ENCODE measurements at places on chromosomes 13 and 19.

DNA sequence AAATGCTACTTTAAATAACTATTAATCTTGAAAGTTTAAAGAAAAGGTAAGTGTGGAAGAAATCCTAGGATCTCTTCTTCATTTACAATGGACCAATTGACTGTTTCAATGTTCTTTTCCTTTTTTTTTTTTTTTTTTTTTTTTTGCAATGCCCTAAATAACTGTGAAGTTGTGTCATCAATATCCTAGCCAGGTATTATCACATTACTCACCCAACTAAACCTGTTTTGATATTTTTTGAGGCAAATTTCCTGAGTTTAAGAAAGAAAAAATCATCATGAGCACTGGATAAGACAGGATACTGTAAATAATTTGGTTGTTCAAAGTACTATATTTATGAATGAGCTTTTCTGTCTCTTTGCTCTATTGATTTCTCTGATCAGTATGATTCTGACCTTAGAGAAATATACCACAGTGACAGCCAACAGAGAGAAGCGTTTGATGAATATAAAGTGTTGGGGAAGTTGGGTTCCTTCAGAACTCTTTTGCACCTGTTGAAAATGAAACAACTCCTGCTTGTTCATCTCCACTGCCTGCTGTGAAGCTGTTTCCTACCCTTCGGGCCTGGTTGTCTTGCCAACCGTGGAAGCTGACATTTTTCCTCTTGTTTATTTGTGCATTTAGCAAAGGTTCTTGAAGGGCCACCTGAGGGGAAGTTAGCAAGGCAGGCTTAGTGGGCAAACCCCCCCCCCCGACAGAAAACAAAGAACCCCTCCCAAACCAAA is 1220.5 kb upstream of the SLC10A2 start:
- DNase-seq = no peak

DNA sequence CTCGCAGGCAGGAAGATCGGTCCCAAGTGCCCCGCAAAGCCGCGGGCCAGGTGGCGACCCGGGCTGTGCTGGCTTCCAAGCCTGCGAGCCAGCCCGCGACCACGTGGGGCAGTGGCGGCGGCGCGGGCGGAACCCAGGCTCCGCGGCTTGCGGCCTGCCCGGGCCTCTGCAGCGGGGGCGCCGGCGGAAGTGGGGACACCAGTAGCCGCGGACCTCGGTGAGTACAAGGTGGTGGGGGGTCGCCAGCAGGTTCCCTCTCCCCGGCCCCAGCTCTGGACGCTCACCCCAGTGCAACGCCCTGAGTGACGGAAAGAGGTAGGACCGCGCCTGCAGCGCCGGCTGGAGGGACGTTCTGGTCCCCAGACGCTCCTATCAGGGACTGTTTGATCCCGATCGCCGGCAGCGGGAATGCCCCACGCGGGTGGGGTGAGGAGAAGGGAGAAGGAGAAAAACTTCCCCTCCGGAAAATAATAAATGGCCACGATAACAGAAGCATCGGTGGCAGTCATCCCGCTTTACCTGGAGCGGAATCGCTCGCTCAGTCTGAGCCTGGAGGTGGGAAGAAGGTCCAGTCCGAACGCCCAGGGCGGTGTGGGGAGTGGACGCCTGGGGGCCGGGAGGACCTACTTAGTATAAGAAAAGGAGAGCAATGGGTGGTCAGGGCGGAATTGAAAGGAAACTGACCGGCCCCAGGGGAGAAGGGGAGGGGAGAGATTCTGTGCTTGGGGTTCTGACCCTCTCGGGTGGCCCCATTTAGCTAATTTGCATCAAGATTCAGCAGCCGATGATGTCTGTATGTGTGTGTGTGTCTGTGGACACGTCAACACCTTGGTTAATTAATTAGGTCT is at the start of gene GEMIN7:
Gene GEMIN7 (plus strand): TSS at position 198 of the 848 bp plus-strand sequence. CDS start 10,855 bp downstream, outside the sequence.
- peak; percentile 71 for DNase-seq

GRCh38 chr13:31627097-31627845 is 112.1 kb upstream of the RXFP2 start:
- DNase-seq = no peak

DNA sequence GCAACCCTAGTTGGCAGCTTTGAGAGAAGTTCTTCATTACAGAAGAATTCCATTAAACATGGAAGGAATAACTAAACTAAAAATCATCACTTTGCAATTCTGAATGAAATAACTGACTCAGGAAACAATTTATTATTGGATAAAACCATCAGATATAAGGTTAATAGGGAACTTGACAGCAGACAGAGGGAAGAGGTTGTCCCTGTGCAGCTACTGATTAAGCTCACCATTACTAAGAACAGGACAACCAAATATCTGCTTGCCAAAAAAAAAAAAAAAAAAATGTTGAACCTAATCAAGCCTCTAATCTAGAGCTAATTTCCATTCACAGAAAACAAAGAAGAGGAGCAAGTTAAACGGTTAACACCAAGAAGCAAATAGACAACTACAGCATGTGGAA is 12.8 kb downstream of the N4BP2L2 start:
- DNase-seq = no peak

- no peak for DNase-seq
These were observed 21.8 kb downstream of the FGF14 start for GRCh38 chr13:102380012-102380411.

GRCh38 chr13:59483501-59484145 is 680.1 kb downstream of the DIAPH3 start:
- no peak for DNase-seq

DNA sequence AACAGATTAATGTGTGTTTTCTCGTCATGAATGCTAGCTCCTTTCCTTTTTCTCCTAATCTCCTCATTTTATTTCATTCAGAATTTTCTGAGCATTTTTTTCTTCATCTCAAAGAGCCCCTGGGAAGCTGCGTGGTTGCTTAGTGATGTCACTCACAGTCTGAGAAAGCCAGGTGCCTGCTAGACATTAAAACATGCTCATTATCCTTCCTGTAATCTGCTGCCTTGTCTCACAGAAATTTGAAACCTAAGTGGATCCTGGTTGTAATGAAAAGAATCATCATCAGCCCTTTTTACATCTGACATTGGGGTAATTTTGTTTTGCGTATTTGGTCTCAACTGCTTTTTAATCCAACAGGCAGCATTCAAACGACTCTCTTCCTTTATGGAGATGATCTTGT is 108.2 kb upstream of the RNF113B start:
- no peak for DNase-seq

GRCh38 chr19:582497-583197 is 7.0 kb upstream of the HCN2 start:
- DNase-seq = no peak

- no peak for DNase-seq
These were observed 83.6 kb downstream of the ITGBL1 start for GRCh38 chr13:101536079-101536478.

DNA sequence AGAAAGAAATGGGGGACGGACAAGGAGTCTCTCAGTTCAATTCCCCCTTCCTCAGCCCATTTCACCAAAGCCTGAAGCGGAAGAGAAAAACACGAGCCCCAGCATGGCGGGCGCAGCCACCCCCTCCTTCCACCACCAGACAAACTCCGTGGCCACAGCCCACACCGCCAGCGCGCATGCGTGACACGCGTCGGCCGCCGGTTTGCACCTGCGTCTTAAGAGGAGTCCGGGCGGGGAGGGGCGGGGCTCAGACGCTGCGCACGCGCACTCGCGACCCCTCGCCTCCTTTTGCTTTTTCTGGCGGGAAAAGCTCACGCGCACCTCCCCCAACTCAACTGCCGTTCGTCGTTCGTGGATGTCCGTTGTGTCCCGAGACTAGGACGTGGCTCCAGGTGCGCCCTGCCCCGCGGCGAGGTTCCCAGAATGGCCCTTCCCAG is at the start of gene KASH5:
Gene KASH5 (plus strand): TSS at position 314 of the 437 bp plus-strand sequence. CDS start 2,635 bp downstream, outside the sequence.
- peak; percentile 81 for DNase-seq

DNA sequence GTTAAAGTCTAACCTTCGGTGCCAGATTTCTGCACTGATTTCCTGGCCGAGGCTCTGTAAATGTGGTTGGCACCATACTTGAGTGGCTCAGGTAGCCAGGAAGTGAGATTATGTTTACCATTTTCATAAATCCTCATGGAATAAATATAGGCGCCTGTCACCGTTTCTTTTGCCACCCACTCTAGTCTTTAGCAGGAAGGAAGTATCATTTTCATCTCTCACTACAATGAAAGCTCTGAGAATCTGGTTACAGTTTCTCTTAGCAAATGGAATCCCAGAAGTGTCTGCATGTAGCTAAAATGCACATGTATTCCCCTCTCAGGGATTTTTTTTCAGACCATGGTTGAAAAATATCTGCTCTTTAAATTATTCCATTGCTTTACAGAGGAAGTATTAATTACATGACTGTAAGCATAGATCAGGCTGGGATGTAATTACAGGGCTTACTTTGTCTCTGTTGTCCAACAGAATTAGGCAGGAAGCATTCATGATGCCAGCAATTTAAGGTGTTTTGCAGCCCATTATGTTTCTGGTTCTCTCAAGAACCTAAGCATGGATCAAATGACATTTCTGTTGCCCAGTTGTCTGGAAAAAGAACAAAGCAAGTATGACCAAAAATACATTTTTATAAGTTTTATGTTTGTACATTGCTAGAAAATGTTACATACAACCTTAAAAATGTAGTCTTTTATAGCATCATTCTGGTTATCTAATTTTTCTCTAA is 221.7 kb upstream of the SPRY2 start:
- no peak for DNase-seq

- no peak for DNase-seq
These were observed 76.6 kb downstream of the AKAP11 start for GRCh38 chr13:42348576-42348975.

- no peak for DNase-seq
These were observed 47.7 kb upstream of the ATP12A start for GRCh38 chr13:24632382-24633121.

GRCh38 chr19:18388100-18388959 is 2.4 kb downstream of the GDF15 start:
- peak; percentile 40 for DNase-seq

DNA sequence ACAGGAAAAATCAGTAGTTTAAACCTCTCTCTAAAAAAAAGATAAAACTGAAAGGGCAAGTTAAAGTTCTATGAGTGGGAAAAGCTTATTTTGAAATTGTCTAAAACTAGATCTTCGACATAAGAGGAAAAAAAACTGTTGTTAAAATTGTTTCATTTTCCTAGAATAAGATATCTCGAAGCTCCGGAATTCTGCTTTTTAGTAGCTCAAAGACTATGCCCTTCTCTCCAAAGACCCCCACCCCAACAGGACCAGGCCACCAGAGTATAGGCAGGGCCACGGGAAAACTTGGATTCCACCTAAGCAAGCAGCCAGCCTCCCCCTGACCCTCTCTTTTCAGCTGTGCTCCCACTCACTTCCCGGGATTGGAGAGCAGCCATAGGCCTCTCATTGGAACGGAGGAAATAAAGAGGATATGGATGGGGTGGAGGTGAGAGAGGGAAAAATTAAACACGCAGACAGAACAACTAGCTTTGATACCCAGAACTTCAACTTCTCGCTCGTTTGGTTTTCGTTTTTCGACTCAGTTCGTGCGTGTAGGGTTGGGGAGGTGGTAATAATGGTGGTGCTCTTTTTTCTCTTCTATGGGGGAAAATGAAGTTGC is 3.0 kb downstream of the POU4F1 start:
- no peak for DNase-seq

GRCh38 chr13:108313382-108313781 is 43.9 kb downstream of the TNFSF13B start:
- DNase-seq = no peak

- no peak for DNase-seq
These were observed at the start of gene CLIP3 for GRCh38 chr19:36032251-36033104. Gene CLIP3 (minus strand): TSS chr19:36032873. CDS start chr19:36032357, 516 bp downstream.

DNA sequence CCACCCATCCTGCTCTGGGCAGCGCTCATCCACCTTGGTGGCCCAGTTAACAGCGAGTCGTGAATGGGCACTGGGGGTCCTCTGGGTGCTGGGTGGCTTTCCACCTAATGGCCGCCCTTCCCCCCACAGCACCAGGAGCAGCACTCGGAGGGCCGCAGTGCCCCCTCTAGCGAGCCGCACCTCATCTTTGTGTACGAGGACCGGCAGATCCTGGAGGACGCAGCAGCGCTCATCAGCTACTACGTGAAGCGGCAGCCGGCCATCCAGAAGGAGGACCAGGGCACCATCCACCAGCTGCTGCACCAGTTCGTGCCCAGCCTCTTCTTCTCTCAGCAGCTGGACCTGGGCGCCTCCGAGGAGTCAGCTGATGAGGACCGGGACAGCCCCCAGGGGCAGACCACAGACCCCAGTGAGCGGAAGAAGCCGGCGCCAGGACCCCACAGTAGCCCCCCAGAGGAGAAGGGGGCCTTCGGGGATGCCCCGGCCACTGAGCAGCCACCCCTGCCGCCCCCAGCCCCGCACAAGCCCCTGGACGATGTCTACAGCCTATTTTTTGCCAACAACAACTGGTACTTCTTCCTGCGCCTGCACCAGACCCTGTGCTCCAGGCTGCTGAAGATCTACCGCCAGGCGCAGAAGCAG is 19.3 kb upstream of the F2RL3 start:
- no peak for DNase-seq

GRCh38 chr13:44263751-44264620 is 109.6 kb upstream of the SERP2 start:
- DNase-seq = no peak

DNA sequence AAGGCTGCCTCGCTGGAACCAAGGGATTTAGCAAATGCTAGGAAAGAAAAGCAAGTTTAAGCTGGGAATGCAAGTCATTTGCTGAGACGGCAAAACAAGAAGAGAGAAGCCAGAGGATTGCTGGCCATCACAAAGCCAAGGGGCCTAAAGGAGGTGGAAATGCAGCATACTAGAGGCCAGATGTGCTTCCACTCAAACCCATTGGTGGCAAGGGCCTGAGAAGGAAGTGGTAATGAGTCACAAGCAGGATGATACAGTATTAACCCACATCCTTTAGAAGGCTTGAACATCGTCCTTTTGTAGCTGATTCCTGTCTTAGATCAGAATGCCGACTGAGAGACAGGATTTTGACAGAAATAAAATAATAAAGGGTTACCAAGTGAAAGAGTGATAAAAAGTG is 68.2 kb downstream of the ITGBL1 start:
- no peak for DNase-seq

DNA sequence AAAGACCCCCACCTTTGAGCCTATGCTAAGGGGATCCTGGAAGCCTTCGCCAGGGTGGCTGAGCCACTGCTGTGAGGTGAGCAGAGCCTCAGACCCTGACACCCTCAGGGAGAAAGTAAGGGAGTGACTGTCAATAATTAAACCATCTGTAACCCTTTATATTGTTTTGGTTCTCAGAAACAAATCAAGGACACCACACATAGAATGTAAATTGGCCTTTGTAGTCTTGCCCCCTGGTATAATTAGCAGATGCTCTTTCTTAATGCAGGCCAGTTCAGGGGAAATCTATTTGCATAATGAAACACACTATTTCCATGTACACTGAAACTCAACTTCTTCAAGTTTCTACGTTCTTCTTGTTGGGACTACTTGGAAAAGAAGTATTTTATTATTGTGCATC is 127.7 kb upstream of the EDNRB start:
- no peak for DNase-seq

DNA sequence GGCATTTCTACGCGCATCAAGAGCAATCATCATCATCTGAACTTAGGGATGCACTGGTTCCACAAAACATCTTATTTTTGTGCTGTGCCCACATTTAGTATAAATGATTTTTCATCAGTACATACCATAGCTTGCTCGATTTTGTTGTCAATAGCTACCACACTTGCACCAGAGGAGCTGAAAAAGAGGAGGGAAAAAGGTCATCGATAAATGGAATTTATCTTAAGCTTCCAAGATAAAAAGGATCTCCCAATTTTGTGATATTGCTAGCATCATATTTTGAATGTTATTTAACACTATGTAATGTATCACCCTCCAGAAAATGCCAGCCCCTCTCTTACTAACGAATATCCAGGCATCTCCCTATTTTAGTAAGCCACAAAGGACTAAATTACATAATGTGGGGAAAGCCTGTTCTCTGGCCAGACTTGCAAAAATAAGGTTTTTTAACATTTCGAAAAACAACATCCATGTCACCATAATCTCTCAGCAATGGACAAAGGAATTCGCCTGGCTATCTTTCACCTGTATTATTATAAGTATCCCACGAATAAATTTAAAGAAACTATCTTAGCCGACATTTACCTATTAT is 62.4 kb downstream of the SERP2 start:
- no peak for DNase-seq

Data from activated CD4-positive, CD25-positive, alpha-beta regulatory T cell (primary cell).